ENCODE measurements at places on chromosomes 12 and 14.

- peak; percentile 95 for DNase-seq
These were observed 48.0 kb downstream of the DRAM1 start for GRCh38 chr12:101925361-101925760.

DNA sequence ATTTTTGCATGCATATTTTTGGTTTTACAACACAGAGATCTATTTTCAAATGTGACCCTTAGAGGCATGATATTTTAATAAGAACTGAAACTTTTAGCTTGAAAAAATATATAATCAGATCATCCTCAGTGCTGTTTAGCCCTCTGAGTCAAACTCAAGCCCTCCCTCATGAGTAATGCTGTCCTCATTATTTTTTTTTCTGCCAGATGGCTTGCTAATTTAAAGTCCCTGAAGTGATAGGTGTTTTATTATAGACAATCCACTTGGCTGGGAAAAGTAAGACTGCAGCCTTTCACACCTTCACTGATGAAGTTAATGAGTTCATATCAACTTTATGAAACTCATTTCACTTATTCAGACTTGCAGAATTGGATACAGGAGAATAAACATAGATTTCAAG is 227.7 kb downstream of the SLC16A7 start:
- DNase-seq, result no peak

- no peak for DNase-seq
These were observed 5.1 kb upstream of the PAPLN start for GRCh38 chr14:73231981-73232851.

- DNase-seq, result no peak
These were observed 26.5 kb downstream of the TECPR2 start for GRCh38 chr14:102389246-102389645.

- no peak for DNase-seq
These were observed 48.8 kb downstream of the NINJ2 start for GRCh38 chr12:614411-614970.

GRCh38 chr12:28699029-28699428 is 450.0 kb upstream of the FAR2 start:
- no peak for DNase-seq

DNA sequence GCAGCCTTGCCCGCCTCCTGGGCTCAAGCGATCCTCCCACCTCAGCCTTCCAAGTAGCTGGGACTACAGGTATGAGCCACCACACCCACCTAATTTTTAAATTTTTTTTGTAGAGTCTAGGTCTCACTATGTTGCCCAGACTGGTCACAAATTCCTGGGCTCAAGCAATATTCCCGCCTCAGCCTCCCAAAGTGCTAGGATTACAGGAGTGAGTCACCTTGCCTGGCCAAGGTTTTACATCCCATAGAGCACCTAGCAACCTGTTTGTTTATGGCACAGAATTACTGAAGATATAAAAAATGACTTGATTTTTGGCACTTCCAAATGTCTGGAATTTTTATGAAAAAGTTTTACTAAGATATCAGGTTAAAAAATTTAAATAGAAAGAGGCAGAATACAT is 16.5 kb downstream of the MYO1A start:
- no peak for DNase-seq

DNA sequence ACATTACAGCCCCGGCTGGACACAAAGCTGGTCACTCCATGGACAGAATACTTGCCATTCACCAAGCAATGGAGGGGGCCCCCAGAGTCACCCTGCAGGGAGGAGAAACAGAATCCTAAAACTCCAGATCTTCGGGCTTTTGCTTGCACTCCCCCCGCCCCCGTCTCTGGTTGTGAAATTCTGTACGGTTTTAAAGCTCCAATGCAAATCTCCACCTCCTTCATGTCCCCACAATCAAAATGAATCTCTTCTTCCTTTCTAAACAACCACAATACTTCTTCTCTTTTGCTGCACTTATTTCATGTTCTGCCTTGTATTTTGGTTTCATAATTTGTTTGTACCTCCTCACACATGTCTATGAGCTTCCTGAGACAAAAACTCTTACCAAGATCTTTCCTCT is 5.8 kb upstream of the BIN2 start:
- DNase-seq, result no peak

DNA sequence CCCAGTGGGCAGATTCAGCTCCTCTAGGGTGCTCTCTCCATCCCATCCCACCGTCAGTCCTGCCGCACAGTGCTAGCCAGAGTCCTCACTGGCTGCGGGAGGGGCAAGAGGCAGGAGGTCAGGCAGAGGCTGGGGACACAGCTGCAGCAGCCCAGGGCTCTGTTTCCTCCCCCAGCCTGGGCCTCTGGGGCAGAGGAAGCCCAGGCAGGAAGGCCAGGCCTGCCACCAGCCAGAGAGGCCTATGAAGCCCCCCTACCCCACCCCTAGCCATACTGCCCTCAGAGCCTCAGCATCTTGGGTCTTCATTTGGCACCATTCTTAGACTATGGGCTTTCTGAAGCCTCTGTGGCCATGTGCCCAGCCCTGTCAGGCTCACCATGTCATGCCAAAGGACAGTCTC is 3.4 kb downstream of the ACVRL1 start:
- no peak for DNase-seq

GRCh38 chr12:74365178-74365964 is 172.3 kb upstream of the ATXN7L3B start:
- DNase-seq, result no peak

GRCh38 chr12:121252712-121253345 is 42.9 kb downstream of the P2RX4 start:
- no peak for DNase-seq

DNA sequence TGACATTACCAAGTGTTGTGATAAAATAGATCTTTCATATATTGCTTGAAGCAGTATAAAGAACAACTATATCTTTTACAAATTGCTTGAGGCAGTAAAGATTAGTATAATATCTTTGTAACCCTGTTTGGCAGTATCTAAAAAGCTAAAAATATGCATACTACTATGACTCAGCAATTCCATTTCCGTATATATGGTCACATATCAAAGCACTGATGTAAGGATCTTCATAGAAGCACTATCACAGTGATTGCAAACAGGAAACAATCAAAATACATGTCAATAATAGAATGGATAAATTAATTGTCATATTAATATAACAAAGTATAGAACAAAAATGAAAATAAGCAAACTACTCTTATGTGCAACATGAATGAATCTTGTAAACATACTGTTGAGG is 158.4 kb upstream of the IGF1 start:
- peak; percentile 30 for DNase-seq

DNA sequence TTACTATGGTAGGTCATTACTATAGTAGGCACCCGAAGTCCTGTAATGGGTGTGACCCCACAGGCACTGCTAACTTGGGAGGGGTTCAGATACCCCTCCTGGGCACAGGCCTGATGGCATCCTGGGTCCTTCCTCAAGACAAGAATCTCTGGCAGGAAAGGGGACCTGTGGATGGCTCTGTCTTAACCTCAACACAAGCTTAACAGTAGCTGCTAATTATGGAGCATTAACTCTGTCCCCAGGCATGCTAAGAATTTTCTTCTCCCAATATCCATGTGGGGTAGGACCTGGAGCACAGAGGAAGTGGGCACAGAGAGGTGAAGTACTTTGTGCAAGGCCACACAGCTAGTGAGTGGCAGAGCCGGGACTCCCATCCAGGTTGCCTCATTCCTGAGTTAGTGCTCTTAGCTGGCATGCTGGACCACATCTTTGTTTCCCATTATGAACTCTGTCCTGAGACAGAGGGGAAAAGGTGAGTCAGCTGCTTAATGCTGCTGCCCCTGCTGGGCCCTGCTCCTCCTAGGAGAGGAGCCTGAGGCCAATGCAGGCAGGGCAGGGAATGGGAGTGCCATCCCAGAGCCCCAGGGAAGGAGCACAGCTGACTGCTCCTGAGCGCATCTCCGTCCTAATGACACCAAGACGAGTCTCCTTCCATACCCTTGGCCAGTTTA is 32.1 kb downstream of the GALNT16 start:
- DNase-seq, result no peak

- no peak for DNase-seq
These were observed 48.3 kb downstream of the ZFYVE21 start for GRCh38 chr14:103763730-103764488.

DNA sequence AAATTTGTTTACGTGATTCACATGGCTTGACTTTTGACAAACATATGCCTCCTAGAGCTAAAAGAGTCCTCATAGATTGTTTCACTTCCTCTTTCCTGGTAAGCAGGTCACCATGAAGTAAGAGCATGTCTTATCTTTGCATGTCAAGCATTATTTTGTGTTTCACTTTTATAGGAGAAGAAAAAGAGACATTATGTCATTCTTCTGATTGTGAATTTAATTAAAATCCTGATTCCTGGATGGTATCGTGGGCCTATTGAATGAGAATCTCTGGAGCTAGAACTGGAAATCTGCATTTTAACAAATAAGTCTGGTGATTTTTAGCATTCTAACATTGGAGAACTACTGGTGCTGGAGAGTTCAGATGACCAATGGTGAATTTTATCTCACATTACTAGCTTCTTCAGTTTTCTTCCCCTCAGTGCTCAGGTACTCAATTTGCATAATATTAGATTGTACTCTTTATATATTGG is 218.6 kb upstream of the ATP2B1 start:
- DNase-seq, result no peak

DNA sequence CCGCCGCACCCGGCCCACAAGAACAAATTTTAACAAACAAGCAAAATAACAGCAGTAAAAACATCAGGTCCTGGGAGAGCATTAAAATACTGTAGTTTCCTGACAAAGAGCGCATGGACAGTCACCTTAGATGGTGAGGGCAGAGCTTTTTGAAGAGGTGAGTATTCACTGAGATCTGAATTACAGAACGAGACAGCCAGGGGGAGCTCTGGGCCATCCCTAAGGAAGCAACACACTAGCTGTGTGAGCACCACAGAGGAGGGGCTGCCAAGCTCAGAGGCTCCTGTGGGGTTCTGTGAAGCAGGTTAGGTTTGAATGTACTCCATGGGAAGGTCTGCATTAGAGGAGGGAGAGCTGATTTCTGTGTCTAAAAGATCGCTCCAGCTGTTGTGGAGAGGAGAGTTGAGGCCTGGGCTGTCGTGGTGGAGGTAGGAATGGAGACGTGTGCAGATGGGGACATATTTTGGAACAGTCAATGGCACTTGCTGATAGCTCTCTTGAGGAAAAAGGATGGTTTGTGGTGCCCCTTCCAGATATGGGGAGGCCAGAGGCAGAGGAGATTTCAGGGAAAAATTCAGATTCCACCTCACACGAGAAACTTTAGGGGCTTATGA is 72.9 kb downstream of the TRAFD1 start:
- DNase-seq, result peak; percentile 10

GRCh38 chr12:6974180-6974579 is 3.5 kb downstream of the EMG1 start:
- DNase-seq, result no peak

DNA sequence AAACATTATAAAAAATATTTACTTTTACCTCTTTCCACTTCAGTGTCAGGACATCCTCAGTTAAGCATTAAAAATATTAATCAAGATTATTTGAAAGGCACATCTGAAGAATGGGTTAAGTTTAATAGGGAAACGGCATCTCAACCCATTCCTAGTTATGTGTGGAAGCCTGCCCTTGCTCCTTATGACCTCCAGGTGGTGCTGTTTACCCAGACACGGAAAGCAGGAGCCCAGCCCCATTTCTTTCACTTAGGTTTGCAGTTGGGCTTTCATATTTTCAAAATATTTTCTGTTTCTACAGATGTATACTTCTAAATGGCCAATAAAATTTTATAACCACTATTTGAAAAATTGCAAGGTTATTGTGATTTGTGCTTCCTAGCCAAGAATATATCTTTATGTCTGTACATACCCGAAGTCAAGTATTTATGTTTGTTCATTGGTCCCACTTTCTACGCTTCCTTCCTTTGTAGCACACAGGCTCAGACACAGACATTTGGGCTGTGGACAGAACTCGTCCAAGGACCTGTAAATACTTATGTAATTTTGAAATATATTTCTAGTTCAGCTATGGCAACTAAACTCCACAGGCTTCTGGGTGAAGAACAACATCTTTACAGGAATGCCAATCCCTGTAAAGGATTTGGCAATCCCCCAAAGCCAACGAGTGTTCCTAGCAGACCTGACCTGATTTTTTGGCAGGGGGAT is 247.1 kb downstream of the AKAP6 start:
- no peak for DNase-seq

- no peak for DNase-seq
These were observed 200.2 kb downstream of the PHLDA1 start for GRCh38 chr12:75831402-75831801.

- no peak for DNase-seq
These were observed 424.0 kb downstream of the ZFP36L1 start for GRCh38 chr14:68368850-68369249.

DNA sequence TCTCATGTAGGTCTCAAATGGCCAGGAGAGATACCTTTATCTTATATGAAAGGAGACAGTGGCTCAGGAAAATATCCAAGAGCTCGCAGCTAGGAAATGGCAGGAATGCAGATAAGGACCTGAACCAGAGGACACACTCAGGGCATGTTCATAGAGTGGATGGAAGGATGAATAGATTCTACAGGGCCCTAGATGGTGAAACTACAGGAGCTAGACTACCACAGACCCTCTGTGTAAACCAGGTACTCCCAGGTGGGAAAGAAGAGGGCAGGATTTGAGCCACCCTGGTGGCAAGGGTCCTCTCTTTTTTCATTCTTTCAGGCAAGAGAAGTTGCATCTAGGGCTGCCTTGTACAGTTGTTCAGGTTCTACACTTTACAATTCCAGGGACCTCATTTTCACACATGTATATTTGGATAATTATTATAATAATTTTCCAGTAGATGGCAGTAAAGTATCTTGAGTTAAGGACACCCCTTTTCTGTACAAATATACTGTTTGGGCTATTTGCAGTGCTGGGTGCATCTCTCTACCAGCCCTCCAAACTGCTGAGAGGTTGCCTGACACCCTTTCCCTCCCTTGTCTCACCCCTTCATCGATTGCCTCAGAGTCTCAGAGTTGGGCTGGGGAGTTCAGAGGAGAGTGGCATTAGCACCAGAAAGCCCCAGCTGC is 10.5 kb upstream of the ZDHHC22 start:
- DNase-seq, result no peak

DNA sequence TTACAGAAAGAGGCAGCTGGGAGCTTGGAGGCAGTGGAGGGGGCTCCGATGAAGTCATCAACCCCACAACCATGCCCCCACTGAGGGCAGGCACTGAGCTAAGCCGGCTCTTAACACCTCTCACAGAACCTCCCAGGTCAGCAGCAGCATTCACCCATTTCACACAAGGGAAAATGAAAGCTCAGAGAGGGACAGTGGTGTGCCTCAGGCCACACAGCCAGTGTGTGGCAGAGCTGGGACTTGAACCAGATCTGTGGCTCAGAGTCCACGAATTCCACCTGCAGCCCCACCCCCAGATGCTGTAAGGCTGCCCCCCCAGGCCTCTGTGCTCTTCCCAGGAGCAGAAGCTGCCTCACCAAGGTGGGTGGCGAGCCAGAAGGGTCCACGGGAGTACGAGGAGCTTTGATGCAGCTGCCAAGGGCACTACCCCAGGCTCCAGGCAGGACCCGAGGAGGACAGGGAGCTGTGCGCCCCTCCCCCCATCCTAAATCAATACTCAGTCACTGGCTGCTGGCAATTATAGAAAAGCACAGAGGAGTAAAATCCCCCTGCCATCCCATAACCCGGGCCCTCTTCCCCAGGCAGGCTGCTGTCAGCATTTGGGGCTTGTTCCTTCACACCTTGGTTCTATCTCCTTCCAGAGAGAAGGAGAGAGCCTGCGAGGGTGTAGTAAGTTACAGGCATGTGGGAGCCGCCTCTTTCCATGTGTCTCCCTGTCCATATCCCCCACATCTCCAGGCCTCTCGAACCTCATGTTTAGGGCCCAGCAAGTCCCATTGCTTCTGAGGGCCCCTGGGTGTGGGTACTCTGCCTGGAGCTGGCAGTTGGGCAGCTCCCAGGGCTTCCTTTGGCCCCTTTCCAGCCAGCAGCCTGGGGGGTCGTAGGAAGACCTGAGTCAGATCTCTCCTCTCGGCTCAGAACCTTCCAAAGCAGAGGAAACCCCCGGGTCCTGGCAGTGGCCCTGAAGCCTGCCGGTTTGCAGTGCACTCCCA is 47.6 kb downstream of the FAM222A start:
- no peak for DNase-seq

Measured in fibroblast of skin of left biceps (primary cell).